ENCODE measurements at places on chromosomes 11 and 22. TPM values are rescaled to one million over a fixed set of nuclear protein-coding genes. Genes with fewer than 3 reads are reported as not detected.

Gene MRGPRE
- total RNA-seq: 0.22 TPM

Gene KCNC1
- total RNA-seq: 0.03 TPM

Gene KCNJ1
- total RNA-seq: 175 TPM

Gene B3GAT1
- 3.7 TPM for total RNA-seq

Gene BTG4
- not detected for total RNA-seq

Gene DBX1
- total RNA-seq: not detected

Data from kidney (tissue), 22 donors.